Right lung (tissue), 10 donors: ENCODE measurements at places on chromosomes 12 and 14. TPM values are rescaled to one million over a fixed set of nuclear protein-coding genes. Genes with fewer than 3 reads are reported as not detected.

Gene GPR84
- 0.18 TPM for polyA plus RNA-seq

Gene KRT85
- 0.06 TPM for polyA plus RNA-seq

Gene CLEC1B
- polyA plus RNA-seq: 1.3 TPM

Gene SLC39A2
- 0.49 TPM for polyA plus RNA-seq

- DNase-seq: no peak
Measured at GRCh38 chr12:105948331-105948730, 190.4 kb downstream of the NUAK1 start.

DNA sequence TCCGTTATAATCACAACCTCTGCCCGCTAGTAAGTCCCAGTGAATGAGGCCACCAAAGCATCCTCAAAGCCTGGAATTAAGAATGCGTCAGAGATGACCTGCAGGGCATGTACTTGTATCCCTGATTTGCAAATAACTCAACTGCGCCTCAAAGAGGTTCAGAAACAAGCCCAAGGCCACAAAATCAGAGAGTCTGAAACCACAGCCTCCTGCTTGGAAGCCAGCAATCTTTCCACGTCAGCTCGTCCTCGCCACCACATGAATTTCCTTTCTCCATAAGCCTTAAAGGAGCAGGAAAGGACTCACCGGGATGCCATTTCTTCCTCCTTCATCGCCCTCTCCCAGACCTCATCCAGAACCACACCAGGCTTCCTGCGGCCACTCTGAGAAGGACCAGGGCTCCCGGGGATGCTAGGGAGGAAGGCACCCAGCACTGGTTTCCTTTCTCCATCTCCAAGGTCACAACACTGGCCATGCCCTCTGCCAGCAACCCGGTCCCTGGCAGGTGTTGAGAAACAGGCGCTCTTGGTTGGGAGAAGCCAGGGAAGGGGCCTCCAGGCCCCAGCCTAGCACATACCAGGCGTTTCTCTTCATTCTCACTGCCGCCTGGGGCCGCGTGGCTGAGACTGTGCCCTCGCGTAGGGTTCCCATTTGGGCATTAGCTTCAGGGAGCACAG, 191.2 kb upstream of the DIO3 start:
- DNase-seq: no peak

GRCh38 chr12:9701380-9702154, 31.3 kb downstream of the CLECL1 start:
- DNase-seq: no peak

DNA sequence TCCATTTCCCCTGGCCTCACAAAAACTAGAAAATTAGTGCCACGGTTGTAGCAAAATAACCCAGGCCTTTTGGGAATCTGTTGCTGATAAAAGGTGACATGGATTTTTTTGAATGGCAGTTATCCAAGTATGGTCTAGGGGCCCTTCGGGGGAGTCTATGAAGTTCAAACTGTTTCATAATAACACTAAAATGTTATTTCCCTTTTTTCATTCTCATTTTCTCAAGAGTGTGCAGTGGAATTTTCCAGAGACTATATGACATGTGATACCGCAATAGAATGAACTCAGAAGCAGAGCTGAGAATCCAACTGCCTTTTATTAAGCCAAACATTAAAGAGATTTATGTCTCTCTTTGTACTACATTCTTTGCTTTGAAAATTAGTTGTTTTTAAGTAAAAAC, 26.9 kb downstream of the GSTZ1 start:
- no peak for DNase-seq

DNA sequence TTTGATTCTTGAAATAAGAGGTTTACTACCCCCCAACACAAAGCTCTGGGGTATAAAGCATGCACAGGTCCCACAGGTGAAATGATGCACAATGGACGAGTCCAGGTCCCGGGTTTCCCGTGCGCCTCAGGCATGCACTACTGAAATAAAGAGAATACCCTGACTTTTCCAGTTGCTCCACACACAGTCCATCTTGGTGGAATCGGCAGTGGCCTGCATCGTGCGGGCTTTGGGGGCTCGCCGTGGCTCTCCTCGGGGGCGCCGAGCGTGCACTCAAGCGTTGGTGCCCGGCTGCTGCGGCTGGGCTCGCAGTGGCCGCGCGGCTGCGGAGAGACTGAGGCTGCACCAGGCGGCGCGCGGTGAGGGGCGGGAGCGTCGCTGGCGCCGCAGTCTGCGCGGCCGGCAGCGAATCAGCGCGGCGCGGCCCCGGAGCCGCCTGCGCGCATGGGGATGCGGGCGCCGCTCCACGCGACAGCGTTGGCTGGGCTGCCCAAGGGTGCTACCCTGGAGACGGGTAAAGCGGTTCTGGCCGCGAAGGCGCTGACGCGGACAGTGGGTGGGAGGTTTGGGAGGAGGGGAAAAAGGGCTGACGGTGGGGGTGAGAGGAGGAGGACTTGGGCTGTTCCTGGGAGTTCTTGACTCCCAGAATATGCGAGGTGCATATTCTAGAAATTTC, 53.8 kb upstream of the CCDC175 start:
- no peak for DNase-seq

DNA sequence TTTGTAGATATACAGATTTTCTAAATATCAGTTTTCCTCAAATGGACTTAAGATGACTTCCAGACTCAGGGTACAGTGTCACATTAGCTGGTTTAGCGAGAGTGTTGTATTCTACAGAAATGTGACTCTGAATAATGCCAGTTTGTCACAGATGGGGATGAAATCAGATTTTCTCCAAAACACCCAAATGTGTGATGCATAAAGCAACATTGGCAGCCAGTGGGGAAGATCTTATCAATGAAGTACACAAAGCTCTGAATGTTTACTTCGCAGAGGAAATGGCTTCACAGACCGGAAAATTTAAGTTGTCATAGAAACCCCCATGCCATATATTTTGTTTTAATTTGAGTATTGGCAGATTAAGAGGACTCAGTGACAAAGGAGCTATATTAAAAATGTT, 29.9 kb downstream of the ANO4 start:
- DNase-seq: no peak

GRCh38 chr12:66359300-66359699, 57.0 kb downstream of the HELB start:
- DNase-seq: no peak

DNA sequence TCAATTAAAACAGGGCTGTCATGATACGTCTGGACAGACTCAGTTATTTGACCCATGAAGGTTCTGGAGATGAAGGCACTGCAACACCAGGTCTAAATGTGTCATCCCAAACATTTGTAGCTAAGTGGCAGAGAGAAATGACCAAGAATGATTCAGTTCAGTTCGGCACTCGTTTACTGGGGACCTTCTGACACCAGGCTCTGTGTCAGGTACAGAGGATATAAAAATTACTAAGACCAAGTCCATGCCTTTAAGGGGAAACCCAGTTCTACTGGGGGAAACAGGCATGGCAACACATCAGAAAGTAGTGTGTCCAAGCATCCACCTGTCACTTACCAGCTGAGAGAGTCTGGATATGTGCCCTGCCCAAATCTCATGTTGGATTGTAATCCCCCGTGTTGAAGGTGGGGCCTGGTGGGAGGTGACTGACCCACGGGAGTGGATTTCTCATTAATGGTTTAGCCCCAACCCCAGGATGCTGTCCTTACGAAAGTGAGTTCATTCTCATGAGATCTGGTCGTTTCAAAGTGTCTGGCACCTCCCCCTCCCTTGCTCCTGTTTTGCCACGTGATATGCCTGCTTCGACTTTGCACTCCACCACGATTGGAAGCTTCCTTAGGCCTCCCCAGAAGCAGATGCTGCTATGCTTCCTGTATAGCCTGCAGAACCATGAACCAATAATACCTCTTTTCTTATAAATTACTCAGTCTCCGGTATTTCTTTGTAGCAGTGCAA, 41.9 kb upstream of the BCL2L14 start:
- DNase-seq: no peak

DNA sequence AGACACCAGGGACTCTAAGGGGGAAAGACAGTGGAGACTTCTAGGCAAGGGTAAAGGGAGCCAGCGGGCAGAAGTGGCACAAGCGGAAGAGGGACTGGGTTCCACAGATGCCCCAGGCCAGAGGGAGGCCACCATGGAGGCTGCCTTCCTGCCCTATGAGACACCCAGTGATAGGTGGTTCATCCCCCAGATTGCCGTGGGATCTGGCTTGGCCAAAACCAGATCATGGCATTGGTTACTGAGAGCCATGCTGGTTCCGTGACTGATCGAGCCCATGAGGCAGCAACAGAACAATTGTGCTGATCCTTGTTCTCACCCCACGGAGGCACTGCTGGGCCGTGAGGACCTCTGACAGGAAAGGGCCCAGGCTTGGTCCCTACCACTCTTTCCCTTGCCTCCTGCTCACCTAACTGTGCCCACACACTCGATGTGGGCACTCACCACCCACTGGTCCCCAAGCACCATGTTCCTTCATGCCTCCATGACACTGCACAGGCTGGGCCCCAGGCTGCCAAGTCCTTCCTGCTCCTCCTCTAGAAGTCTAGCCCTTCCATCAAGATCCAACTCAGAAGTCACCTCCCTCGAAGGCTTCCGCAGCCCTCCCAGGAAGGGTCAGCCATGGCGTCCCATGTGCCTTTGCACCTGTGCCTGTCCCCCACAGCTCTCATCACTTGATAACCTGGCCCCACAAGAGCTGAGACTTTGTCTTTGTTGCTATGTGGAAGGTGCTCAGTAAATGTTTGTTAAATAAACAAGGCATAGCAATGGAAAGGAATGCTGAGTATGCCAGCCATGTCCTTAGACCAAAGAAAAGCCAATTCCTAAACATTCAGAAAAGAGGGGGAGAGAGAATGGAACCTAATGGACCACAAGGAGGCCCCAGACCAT, 7.3 kb downstream of the KRT79 start:
- DNase-seq: no peak

DNA sequence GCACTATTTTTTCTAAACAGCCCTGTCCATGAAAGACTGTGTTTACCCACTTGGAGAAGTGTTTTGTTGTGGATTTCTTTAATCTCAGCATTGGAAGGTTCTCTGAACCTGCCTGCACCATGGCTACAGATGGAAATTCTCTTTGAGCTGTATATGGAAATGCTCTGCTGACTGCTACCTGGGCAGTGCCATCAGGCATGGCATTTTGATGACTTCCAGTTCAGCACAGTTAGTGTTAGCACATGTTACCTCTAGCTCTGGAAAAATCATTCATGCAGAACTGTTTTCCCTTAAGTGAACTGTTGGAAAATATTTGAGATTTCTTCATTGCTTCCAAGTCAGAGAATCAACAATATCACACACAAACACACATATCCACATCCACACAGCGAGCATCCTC, 52.6 kb upstream of the RIC8B start:
- DNase-seq: no peak

DNA sequence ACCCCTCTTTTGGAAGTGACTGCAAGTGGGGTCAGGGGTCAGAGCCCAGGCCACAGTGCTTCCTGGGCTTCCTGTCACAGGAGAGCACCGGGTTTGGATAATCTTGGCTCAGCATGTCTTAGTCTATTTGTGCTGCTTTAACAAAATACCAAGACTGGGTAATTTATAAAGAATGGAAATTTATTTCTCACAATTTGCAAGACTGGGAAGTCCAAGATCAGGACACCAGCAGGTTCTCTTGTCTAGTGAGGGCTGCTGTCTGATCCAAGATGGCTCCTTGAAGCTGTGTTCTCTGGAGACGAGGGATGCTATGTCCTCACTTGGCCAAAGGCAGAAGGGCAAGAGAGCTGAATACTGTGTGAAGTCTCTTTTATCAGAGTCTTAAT, 74.1 kb downstream of the RIN3 start:
- no peak for DNase-seq

DNA sequence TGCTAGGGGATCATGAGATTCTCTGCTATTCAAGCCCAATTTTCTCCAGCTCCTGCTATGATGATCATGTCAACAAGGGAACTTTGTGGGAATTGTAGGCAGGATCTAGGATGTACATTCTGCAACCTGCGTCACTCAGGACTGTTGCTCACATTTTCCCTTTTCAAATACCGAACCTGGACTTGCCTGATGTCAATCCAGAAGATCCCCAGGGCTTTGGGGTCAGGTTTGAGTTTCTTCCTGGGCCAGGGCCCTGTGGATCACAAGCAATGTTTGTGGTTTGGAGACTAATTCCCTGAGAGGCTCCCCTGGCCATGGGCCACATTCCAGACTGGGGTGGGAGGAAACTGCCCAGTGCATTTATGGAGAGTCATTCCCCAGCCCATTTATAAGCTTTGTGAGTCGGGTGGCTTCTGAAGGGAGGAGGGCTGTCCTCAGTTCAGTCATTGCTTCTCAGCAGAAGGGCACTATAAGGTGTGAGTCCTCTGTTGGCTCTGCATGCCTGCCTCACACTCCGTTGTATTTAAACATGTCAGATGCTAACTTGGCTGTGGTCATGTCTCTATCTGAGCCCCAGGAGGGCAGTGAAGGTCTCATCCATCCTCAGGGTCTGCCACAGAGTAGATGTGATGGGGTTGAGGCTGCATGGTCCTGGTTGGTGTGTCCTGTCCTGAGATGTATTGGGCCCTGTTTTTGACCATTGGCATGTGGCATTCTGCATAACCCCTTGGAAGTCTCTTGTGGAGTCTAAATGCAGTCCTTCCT, 6.5 kb downstream of the KRT86 start:
- no peak for DNase-seq

DNA sequence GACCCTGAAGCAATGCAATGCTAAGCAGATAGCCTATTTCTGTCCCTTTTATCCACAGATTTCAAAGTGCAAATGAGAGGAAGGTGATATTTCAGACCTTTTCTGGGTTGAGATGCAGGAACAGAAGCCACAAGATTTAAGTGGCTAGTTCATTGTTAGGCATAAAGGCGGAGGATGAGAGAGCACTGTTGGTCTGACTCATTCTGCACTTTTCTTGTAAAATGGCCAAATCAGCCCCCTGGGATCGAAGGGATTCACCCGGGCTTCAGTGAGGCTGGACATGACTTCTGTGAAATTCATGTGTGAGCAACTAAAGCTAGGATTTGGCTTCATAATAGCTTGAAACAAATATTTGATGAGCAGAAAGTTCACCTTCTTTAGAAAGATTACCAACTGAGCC, 101.9 kb upstream of the OVCH1 start:
- no peak for DNase-seq

- DNase-seq: no peak
Measured at GRCh38 chr14:34404416-34404815, 57.6 kb downstream of the SPTSSA start.

DNA sequence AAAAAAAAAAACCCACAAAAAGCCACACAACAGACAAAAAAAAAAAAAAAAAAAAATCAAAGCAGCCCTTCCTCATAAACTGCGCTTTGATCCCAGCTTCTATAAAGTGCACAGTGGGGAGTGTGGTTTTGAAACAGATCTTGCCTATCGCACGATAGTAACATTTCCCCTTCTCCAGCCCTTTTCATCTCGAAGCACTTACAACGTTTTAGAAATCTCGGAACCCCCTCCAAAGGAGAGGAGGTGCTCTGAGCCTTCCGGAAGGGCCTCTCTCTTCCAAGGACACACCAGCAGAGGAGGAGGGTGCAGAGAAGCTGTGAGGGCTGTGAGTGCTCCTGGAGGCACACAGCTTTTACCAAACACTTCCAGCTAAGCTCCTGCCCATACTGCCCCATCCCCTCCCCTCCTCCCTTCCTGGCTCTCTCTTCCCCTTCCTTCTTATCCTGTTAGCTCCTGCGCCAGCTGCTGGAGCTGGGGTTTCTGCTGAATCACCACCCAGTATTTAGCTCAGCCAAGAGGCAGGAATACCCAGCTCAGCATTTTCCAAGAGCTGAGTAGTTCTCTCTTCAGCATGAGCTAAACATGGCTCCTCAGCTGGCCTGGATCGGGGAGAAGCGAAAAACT, 28.4 kb downstream of the SLC7A8 start:
- peak; percentile 92 for DNase-seq
